ENCODE measurements at places on chromosomes 12 and 14.

- DNase-seq = no peak
Observed at GRCh38 chr12:10065241-10065640, 33.5 kb downstream of the CLEC1A start.

DNA sequence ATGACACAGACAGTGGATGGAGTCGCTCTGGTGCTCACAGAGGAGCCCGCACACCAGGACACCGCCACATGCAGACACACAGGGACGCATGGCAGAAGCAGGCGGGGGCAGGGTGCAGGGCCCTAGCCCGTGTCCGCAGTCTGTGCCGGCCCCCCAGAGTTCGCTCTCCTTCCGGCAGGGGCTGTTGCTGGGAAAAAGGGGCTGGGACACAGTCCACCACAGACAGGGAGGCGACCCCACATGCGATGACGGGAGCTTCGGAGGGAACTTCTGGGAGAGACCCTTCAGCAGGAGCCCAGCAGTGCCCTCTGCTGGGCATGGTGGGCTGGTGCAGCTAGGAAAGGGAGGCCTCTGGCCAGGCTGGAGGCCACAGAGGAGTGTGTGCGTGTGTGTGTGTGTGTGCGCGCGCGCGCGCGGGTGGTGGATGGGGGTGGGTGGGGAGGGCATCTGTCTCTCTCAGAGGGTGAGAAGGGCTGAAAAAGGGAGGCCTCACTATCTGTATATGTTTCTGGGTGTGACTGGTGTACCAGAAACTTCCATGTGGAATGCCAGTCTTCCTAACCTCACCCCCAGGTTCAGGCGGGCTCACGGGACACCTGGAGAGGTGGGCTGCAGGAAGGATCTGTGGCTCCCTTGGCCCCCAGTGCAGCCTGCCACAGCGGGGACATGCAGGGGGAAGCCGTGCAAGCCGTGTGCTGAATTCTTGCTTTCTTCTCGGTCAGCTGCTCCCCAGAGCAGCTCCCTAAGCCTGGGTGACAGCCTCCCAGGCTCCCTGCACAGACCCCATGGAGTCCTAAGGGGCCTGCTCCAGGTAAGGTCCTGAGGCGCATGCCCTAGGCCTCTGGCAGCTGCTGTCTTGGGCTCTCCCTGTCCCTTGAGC is 60.7 kb downstream of the PLEKHG3 start:
- DNase-seq = peak; percentile 90

DNA sequence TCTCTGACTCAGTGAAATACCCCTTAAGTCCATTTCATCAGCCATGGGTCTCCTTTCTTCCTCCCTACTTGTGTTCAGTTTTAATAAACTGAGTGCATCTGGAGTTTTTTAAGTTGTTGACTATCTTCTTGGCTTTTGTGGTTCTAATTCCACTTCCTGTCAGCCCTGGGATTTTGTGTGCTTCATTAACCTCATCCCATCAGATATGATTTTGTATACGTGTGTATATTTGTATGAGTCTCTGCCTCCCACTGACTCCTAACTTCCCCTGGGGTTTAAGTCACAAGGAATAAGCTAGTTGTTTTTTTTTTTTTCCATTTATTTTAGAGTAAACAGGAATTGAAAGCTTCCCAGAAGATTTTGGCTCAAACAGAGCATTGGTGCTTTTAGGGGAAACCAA is 62.7 kb downstream of the TTLL5 start:
- no peak for DNase-seq

GRCh38 chr12:96502477-96502876 is 13.1 kb downstream of the CFAP54 start:
- DNase-seq = no peak

GRCh38 chr14:50107850-50108249 is 8.5 kb downstream of the VCPKMT start:
- no peak for DNase-seq

- DNase-seq = no peak
Observed at GRCh38 chr12:117842630-117843029, 126.2 kb downstream of the KSR2 start.

DNA sequence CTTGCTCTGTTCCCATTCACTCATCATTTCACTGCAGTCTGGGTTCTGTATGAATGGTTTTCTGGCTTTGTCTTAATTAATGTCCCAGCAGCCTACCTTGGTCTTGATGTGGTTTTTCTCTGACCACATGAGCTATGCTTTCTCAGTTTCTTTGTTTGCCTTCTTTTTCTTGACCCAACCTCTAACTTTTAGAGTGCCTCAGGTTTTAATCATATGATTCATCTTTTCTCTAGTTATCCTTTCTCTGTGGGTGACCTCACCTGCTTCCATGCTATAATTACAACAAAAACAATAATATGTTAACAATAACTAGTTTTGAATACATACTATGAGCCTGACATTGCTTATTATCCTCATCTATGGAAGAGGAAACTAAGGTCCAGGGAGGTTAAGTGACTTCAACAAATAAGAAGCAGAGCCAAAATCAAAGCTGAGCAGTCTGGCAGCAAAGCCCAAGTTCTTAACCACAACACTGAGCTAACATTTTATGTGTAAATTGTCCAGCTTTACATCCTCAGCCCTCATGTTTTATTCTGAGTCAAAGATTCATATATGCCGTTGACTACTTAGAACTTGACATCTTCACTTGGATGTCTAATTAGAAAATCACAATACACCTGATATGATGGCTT is 4.7 kb upstream of the EPYC start:
- no peak for DNase-seq

DNA sequence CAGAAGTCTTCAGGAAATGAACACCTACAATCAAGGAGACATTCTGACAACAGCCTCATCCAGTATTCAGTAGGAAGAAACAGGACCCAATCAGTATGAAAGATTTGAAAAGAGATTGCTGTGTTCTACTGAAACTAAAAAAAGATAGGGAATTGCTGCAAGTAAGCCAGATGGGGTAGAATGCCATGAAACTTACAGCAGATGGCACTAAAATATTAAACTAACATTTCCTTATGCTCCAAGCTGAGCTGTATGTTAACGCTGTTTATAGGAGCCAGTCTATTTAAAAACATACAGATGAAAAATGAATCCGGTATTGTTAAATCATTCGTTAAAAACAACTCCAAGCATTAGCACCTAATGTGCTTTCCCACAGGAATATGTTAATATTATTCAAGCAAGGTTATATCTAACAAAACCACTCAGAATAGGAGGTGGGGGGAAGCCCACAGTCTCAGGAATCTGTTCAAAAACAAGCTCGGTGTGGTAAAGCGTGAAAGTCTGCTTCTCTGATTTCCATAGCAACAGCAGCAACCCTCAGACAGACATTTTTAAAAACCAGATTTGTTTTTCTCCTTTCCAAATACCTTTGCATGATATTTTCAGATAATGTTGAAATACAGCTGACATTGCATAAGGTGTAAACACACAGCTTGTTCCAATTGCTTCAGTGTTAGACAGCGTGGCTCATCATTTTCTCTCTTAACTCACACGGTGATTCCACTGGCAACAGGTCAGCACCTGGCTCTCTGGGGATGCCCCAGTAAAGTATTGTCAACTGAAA is 131.4 kb upstream of the CCDC175 start:
- no peak for DNase-seq

DNA sequence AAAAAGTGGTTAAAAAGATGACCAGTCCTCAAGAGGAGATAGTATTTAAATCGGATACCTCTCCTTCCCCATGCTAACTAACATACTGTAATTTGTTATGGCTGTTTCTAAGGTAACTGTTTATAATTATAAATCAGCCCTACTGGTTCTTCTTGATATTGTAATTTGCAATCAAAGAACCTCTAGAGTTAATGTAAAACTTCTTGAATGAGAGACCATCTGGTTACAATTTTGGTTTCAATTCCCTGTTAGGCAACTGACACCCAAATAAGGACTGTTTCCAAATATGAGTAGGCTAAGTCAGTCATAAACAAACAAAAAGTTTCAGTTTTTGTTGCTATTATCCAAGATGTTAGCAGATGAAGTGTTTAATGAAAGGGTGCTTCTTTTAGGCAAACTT is 120.2 kb upstream of the DNM1L start:
- peak; percentile 80 for DNase-seq

- peak; percentile 81 for DNase-seq
Observed at GRCh38 chr14:32697704-32698103, 241.0 kb upstream of the NPAS3 start.

DNA sequence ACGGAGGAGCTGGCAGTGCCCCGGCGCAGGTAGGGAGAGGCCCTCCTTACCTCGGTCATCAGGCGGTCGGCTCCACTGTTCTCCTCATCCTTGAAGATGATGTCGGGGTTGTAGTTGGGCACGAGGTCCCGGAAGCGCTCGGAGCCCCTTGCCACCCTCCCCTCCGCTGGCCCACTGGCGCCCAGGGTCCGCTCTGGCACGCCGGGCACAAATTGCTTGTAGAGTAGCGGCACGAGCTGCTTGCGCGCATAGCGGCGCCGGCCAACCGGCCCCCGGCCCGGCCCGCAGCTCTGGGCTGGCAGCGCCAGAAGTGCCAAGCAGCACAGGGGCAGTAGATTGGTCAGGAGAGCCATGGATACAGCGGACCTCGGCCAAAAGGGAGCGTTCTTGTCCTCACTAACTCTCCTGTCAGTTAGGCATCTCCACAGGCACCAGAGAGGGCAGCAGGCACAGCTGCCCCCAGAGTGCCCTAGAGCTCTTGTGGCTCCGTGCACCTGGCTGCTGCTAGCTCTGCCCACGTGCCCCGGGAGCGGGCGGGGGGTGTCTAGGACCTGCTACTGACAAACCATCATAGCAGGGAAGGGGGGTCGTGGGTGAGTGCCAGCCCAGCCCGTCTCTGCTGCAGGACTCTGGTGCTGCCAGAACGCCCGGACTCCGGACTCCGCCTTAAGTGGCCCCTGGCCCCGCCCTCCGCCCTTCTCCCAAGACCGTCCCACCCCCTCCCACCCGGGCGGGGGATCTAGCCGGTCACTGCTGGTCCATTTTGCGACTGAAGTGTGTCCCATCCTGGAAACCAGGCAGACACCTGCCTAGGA is at the start of gene DHH:
Gene DHH, minus strand, starts transcription at position 642 of the 815 bp plus-strand sequence. Its CDS starts 289 bp downstream, at position 353.
- peak; percentile 43 for DNase-seq

DNA sequence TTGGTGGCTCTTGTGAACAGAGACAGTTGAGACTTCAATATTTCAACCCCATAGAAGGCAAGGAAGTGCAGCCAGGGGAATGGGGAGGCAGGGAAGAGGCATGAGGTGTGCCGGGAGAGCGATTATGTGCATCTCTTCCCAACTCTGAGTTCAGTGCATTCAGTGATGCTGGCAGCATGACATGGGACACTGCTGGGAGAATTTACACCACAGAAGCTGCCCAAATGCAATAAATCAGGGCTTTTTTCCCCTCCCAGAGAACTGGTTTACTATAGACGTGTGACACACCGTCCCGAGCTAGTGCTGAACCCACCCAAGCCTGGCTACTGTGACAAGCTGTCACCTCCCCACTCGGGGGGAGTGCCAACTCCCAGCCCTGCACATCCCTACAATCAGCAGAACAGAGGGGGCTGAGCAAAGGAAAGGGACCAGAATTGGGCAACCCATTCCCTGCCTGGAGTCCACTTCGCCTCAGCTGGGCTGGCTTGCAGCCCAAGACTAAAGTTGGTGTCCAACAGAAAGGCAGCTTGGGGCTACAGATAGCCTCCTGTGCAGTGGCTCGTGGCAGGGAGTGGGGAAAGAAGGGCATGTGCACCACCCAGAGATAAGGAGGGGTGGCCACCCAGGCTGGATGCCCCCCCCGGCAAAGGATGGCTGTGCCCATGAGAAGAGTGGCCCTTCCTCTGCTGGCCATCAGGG is 16.7 kb downstream of the AHSA1 start:
- no peak for DNase-seq

DNA sequence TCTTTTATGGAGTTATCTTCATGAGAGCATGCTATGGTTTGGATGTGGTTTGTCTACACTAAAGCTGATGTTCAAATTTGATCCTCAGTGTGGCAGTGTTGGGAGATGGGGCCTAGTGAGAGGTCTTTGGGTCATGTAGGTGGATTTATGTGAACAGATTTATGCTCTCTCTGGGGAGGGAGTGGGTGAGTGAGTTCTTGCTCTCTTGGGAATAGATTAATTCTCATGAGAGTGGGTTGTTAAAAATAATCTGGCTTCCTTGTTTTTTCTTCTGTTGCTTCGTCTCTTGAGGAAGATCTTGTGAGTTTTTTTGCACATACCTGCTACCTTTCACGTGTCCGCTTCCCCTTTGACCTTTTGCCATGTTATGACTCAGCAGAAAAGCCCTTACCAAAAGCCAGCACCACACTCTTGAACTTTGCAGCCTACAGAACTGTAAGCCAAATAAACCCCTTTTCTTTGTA is 20.5 kb downstream of the DERA start:
- no peak for DNase-seq

GRCh38 chr14:34087571-34087970 is 136.7 kb upstream of the EGLN3 start:
- no peak for DNase-seq

- DNase-seq = peak; percentile 31
Observed at GRCh38 chr12:65106948-65107347, 14.2 kb downstream of the WIF1 start.

DNA sequence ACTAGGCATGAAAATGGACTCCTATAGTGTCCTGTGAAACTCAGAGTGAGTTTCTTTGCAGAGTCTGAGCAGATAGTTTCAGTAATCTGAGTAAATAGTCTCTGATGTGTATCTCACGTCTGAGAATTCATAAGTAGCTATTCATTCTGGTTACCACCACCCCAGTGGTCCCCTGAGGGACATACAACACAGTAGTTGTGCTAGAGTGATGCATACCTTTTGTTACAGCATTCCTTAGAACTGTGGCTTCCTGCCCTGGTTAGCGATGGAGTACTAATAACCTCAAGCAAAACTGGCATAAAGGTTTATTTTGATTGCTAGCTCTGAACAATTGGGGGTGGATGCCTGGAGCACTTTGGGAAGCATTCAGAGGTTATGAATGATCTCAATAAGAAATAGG is 114.7 kb downstream of the DAAM1 start:
- no peak for DNase-seq

GRCh38 chr12:10027721-10028120 is 2.8 kb upstream of the CLEC9A start:
- DNase-seq = peak; percentile 6

GRCh38 chr12:75996861-75997447 is 34.6 kb downstream of the PHLDA1 start:
- peak; percentile 16 for DNase-seq

GRCh38 chr12:66449531-66449930 is 147.2 kb downstream of the HELB start:
- no peak for DNase-seq

- DNase-seq = no peak
Observed at GRCh38 chr14:106286697-106287290, 760.4 kb downstream of the TMEM121 start.

DNA sequence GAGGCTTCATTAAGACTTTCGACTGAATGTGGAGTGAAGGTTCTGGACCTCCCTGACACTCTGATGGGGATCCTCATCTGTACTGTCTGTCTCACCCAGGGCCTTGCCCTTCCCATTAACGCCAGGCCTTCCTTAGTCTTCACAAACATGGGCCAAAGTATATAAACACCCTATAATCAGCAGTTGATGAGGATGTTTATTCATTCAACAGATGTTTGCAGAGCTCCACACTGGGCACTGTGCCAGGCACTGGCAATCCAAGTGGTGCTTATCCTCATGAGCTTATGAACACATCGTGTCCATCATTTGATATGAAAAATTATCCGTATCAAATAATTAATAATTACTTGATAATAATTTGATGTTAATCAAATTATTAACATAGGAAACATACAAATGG is 454.4 kb downstream of the FUT8 start:
- DNase-seq = peak; percentile 34

GRCh38 chr12:10215436-10215835 is 2.8 kb downstream of the GABARAPL1 start:
- DNase-seq = no peak

GRCh38 chr14:71060825-71061455 is 153.7 kb downstream of the PCNX1 start:
- peak; percentile 27 for DNase-seq

All from foreskin fibroblast (primary cell).